Uterus (tissue), 4 donors: ENCODE measurements at places on chromosomes 5 and 9.

GRCh38 chr5:133868946-133869518, 99.4 kb downstream of the C5orf15 start:
- peak; percentile 37 for DNase-seq

GRCh38 chr5:163943546-163943945, 438.1 kb downstream of the MAT2B start:
- no peak for DNase-seq

DNA sequence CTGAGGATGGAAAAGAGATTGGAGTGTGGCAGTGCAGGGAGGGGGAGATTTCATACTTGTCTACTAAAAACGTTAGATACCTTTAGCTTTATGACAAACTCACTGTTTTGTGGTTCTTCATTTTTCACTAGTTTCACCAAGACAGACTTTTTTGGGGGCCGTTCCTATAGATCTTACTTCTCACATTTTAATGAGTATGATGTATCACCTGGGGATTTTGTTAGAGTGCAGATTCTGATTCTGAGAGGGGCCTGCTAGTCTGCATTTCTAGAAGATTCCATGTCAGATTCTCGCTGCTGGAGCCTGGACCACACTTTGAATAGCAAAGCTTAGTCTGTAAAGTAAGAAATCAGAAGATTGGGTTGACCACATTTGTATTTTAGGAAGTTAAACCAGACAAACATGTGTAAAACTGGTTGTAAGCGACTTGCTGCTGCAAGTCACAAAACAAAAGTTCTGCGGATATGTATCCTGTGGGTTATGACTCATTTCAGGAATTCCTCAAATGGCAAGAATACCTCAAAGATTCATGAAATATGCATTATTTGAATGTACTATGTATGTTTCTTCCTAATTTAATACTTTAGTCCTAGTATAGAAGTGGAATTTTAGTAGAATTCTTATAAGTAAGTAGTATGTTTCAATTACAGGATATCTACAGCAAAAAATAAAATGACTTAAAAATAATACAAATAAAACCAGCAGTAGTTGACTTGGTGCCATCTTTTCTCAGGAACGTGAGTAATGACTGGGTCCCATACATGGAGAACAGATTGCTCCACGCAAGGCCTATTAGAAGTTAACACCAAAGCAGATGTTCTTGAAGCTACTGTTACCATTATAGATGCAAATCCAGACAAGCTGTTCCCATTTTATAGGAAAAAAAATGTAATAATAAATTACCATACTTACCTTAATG, 27.8 kb downstream of the NFIL3 start:
- DNase-seq, result no peak

DNA sequence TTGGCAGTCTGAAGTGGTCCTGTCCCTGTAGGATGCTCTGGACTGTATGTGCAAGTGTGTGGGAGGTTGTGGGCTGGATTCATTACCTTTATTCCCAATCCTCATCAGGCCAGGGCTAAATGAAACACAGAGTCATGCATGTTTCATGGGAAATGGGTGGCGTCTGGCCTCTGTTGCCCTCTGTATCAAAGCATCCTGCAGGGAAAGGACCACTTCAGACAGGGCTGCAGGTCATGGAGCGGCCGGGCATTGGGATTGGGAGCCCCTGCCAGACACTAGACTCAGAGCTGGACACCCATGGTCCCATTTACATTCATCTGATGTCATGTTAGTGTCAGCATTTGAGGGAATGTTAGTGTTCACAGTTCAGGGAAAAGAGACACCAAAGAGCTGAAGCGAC, 53.8 kb downstream of the UBE2QL1 start:
- DNase-seq, result no peak

DNA sequence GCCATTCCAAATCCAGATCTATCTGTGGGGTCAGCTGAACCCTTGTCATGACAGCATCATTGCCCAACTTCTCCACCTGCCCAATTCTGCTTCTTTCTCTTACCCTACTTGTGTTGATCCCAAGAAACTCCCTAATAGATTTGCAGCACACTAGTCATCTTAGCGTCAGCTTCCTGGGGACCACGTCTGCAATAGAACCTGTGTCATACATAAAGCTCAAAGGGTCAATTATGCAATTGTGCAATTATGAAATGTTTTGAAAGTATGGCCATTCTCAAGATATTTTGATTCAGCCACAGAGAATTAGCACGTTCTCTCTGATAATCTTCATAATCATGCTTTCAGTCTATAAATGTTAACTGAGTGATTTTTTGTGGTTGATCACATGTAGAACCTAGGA, 87.4 kb upstream of the PAPPA start:
- no peak for DNase-seq

GRCh38 chr5:120236360-120236759, 227.7 kb upstream of the PRR16 start:
- no peak for DNase-seq

- no peak for DNase-seq
These were observed 8.8 kb upstream of the ADRB2 start for GRCh38 chr5:148817606-148818005.

DNA sequence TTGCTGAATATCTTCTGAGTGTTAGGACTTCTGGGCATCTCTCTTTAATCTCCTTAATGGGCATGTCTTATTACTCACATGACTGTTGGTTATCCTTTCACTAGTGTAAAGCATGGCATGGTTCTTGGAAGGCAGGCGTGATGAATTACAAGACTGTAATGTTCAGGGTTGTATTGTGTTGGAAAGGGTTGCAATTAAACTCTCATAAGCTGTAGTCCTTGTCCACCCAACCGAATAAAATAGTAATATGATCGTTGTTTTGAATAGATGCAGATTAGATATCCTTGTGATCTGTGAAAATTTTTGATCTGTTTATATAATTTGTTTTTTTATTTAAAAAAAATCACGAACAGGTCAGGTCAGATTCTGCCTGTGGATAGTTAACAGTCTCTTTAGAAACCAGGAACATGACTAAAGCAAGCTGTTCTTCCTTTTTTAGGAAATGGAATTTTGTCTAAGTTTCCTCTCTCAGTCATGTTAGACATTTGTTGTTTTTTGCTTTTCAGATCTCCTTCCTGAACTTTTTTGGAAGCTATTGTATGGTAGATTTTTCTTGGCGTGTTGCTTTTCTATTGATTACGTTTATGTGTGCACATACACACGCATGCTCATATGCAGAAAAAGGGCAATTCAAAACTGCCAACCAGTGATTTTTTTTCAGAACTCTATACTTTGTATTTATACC, 121.8 kb downstream of the ARHGEF28 start:
- DNase-seq, result no peak

GRCh38 chr5:55620009-55620765, 85.4 kb upstream of the PLPP1 start:
- DNase-seq, result no peak

GRCh38 chr5:2249026-2249425, 366.3 kb upstream of the IRX4 start:
- DNase-seq, result no peak

GRCh38 chr5:55626790-55627189, 85.3 kb downstream of the SLC38A9 start:
- DNase-seq, result no peak

GRCh38 chr5:125338440-125339174, 592.2 kb upstream of the ZNF608 start:
- DNase-seq, result no peak

GRCh38 chr9:26326563-26326962, 566.0 kb downstream of the CAAP1 start:
- no peak for DNase-seq

- no peak for DNase-seq
These were observed 186.3 kb downstream of the NFIB start for GRCh38 chr9:14127656-14128055.

- DNase-seq, result no peak
These were observed 105.3 kb downstream of the UBE2R2 start for GRCh38 chr9:33921967-33922895.
